Activated B cell treated with CpG ODN at 0.5 μM for 24 hours (primary cell): ENCODE measurements at places on chromosomes 3 and 15. TPM values are rescaled to one million over a fixed set of nuclear protein-coding genes. Genes with fewer than 3 reads are reported as not detected.

DNA sequence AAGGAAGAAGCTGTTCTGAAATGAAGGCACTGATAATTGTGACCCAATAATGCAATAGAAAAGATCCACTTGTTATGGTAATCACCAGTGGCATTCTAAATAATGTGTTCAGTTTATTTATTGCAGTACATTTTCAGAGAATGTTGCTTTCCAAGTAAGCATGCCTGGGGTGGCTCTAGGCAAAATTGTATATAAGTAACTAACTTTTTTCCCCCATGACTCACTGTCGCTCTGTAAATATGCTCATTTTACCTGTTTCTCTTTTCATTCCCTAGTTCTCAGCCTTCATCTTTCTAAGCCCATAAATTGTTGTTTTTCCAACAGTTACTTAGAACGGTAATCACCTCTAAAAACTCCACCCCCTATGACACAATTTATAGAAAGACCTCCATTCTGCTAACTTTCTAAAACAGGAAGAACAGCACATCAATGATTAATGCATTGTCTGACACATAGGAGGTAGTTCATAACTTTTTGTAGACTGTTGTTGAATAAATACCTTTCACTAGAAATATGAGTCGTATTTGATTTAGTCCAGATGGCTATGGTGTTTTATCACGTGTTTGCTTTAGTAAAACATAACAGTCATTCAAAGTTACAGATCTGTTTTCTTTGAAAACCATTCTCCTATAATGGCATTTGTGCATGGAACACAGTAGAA lies 143.1 kb downstream of the LSAMP start:
- H3K4me1 ChIP-seq: no peaks in the 10 kb centered on the region
- no peak for DNase-seq
- H3K27me3 ChIP-seq: no peaks in the 10 kb centered on the region
- H3K36me3 ChIP-seq: no peaks in the 10 kb centered on the region
- H3K27ac ChIP-seq: no peak overlapping the region

GRCh38 chr3:113329757-113330156 lies 111.5 kb downstream of the CFAP44 start:
- H3K27me3 ChIP-seq: no peaks in the 10 kb centered on the region
- no peaks in the 10 kb centered on the region for H3K4me1 ChIP-seq
- DNase-seq: no peak
- H3K36me3 ChIP-seq: peaks cover 22% of the 10 kb centered on the region
- no peak overlapping the region for H3K27ac ChIP-seq

DNA sequence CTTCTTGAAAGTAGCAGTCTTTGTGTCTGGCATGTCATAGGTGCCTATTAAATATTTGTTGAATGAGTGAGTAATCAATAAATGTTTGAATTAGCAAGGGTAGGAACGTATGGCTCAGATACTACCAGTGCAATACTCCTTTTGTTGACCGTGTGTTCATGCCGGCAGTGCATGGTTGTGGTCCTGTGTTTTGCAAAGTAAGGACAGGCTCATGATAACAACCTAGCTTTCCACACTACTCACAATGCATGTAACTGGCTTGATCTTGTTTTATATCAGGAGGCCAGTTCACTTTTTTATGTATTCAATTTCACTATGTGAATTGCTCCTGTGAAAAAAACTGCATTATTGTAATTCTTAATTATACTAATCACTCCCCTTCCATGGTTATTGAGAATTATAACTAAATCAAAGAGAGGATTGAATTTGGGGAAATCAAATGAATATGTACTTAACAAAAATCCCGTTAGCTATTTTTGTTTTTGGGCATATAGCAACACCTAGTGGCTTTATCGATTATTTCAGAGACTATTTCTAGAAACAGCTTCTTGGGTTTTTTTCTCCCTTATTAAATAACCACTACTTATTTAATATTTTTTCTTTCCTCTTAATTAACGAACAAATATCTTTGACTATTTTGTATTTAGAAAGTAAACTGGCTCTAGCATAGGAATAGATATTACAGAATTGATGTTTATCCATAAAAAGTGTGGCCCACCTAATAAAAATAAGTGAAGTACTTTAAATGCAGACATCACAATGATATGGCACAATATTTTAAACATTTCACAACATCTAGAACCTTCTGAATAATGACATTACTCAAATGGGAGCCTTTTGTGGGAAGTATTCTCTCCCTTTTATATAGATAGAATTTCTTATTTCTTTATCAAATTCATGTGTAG lies 218.5 kb downstream of the BBX start:
- H3K27ac ChIP-seq: no peak overlapping the region
- peaks cover 31% of the 10 kb centered on the region for H3K4me1 ChIP-seq
- peaks cover 23% of the 10 kb centered on the region for H3K36me3 ChIP-seq
- no peak for DNase-seq

The A4GNT gene
- total RNA-seq: not detected in 2 replicates

The TMEM202 gene
- not detected in 2 replicates for total RNA-seq

GRCh38 chr3:143068059-143068458 lies 51.5 kb upstream of the CHST2 start:
- no peaks in the 10 kb centered on the region for H3K27me3 ChIP-seq
- no peaks in the 10 kb centered on the region for H3K4me1 ChIP-seq
- no peak for DNase-seq
- no peak overlapping the region for H3K4me3 ChIP-seq
- no peak overlapping the region for H3K27ac ChIP-seq

DNA sequence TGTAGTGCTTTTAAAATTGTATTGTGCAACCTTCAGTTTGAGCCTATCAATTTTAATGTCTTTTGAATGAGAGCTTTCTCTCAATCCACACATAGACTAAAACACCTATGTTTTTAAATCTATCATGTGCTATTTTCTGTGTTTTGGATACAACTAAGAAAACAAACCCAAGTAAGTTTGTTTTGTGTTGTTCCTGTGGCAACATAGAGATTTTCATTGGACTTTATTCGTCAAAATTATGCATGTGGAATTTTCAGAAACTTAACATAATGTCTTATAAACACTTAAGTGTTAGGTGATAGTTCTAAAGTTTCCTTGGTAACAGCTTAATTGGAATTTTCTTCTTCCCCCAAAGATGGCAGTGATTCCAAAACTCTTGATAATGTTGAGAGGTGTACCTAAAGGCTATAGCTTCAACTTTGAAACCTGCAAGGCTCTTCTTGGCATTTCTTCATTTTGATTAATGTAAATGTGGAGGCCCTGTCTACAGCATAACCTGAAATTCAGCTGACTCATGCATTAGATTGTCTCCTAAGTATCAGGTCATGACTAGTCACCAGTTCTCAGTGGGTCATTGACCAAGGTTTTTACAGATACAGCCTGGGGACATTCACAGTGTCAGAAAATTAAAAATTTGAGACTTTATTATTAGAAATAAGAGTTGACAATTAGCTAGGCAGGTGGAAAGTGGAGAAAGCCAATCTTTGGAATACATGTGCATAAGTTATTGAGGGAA lies 44.4 kb downstream of the COL6A5 start:
- no peaks in the 10 kb centered on the region for H3K36me3 ChIP-seq
- H3K27ac ChIP-seq: no peak overlapping the region
- DNase-seq: no peak
- no peaks in the 10 kb centered on the region for H3K27me3 ChIP-seq
- H3K4me1 ChIP-seq: no peaks in the 10 kb centered on the region

The IL17RE gene
- total RNA-seq: 0.66 and 0.82 TPM in 2 replicates

DNA sequence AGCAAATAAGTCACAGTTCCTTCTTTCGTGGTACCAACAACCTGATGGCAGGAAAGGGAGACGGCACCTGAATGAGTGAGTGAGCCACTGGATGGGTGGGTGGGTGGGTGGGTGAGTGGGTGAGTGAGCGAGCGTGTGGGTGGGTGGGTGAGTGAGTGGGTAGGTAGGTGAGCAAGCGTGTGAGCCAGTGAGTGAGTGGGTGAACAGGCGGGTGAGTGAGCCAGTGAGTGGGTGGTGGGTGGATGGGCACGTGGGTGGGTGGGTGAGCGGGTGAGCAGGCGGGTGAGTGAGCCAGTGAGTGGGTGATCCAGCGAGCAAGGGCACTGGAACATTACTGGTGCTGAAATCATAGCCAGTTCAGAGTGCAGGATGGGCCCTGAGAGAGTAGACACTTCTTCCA lies 152.8 kb downstream of the MEGF11 start:
- DNase-seq: no peak
- H3K36me3 ChIP-seq: no peaks in the 10 kb centered on the region
- H3K4me1 ChIP-seq: no peaks in the 10 kb centered on the region
- no peak overlapping the region for H3K4me3 ChIP-seq
- peaks cover 19% of the 10 kb centered on the region for H3K27me3 ChIP-seq

DNA sequence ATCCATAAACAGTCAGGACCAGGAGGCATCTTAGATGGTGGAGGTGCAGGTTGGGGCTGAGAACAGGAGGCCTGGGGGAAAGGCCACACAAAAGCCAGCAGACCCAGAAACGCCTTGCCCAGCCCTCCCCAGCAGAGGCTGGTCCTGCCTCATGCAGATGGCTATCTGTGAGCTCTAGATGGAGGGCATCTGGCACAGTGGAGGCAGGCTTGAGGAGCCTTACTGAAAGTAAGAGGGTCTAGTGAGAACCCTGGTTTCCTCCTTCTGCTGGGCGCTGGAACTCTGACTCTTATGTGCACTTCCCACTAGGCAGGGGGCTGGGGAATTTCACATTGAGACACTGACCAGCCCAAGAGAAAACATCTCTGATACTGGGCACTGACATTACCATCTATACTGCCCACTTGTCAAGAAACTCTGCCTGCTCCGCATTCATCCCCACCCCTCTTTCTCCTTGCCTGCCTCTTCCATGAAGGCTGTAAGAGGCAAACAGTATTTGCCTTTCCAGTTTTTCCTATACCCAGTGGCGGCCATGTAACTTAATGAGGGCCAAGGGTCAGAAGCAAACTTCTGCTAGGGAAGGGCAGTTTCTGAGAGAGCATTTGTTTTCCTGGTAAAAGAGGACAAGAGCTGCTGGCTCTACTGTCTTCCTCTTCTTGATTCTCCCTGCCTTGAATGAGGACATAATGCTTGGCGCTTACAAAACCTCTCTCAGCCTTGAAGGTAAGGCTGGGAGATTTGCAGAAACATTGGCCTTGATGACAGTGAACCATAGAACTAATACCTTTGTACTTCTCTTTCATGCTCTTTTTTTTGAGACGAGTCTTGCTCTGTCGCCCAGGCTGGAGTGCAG lies 4.4 kb upstream of the SCN5A start:
- no peak for DNase-seq
- H3K4me3 ChIP-seq: no peak overlapping the region
- peaks cover 30% of the 10 kb centered on the region for H3K27me3 ChIP-seq
- H3K27ac ChIP-seq: no peak overlapping the region

GRCh38 chr3:3110749-3111361 lies 681 bp upstream of the IL5RA start:
- no peaks in the 10 kb centered on the region for H3K36me3 ChIP-seq
- H3K4me3 ChIP-seq: no peak overlapping the region
- H3K4me1 ChIP-seq: peaks cover 32% of the 10 kb centered on the region

DNA sequence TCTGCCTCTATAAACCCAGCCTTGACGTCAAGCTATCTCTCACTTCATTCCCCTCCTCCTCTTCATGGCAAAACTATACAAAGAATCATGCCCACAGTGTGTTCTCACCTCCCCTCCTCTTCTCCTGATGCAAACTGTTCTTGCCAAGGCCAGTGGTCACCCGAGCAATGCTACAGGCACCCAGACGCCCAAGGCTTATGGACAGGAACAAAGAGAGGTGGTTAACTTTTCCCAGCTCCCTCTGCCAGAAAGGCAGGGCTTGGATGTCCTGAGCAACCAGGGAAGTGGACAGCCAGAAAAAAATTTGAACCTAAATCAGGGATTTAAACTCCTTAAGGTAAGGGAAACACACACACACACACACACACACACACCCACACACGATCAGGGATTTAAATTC lies 5.1 kb downstream of the SLC41A3 start:
- H3K4me3 ChIP-seq: no peak overlapping the region
- H3K27me3 ChIP-seq: no peaks in the 10 kb centered on the region
- peaks cover 5% of the 10 kb centered on the region for H3K4me1 ChIP-seq

DNA sequence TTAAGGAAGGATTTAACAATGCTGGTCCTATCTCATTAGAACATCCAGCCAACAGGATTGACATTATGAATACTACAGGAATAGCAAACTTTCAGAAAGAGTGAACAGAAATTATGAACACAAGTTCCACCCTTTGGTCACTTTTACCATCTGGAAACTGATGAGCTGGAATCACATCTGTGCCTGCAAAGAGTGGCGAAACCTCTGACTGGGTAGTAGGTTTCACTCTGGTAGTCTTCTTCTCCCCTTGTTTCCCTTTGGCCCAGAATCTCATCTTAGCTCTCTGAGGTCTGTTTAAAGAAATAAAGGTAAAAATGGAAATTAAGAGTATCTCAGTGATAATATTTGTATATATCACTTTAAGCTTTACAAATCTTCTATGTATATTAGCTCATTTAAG lies 73.1 kb downstream of the NR2E3 start:
- peaks cover 69% of the 10 kb centered on the region for H3K36me3 ChIP-seq
- H3K27ac ChIP-seq: no peak overlapping the region
- H3K27me3 ChIP-seq: no peaks in the 10 kb centered on the region
- no peak for DNase-seq

The NR2E3 gene
- not detected in 2 replicates for total RNA-seq

The HRH1 gene
- not detected in 2 replicates for total RNA-seq

The GALNT15 gene
- not detected in 2 replicates for total RNA-seq

- peaks cover 1% of the 10 kb centered on the region for H3K4me1 ChIP-seq
- no peaks in the 10 kb centered on the region for H3K36me3 ChIP-seq
- DNase-seq: no peak
- H3K4me3 ChIP-seq: no peak overlapping the region
These were observed 33.8 kb downstream of the NR1I2 start for GRCh38 chr3:119815716-119816115.

DNA sequence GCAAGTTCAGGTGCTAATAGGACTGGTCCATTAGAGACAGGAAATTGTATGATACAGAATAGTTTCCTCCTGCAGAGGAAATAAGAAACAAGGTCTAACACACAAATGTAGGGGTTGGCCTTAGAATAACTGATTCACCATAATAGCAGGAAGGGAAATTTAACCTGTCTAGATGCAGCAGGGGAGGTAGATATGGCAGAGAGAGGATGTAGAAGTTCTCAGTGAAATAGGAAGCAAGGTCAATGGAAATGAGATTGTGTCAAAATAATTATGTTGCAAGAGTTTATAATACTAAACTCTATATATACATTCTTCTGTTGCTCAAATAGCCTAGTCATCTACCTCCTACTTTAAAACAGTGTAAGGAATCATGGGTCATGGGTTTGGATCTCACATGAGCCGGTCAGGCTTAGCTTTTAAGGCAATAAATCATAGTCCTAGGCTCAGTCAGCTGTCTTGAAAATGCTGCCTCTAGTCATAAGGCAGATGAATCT lies 17.0 kb downstream of the BCL2A1 start:
- H3K27ac ChIP-seq: no peak overlapping the region
- peaks cover 5% of the 10 kb centered on the region for H3K36me3 ChIP-seq
- peaks cover 29% of the 10 kb centered on the region for H3K4me1 ChIP-seq
- no peaks in the 10 kb centered on the region for H3K27me3 ChIP-seq
- no peak for DNase-seq
- no peak overlapping the region for H3K4me3 ChIP-seq

GRCh38 chr3:50187750-50188149 lies 3.7 kb upstream of the GNAT1 start:
- no peak for DNase-seq
- H3K27me3 ChIP-seq: peaks cover 6% of the 10 kb centered on the region
- H3K4me3 ChIP-seq: no peak overlapping the region
- H3K36me3 ChIP-seq: no peaks in the 10 kb centered on the region
- no peak overlapping the region for H3K27ac ChIP-seq

The SPINK8 gene
- total RNA-seq: not detected in 2 replicates
